ENCODE measurements at places on chromosomes 7 and 10.

DNA sequence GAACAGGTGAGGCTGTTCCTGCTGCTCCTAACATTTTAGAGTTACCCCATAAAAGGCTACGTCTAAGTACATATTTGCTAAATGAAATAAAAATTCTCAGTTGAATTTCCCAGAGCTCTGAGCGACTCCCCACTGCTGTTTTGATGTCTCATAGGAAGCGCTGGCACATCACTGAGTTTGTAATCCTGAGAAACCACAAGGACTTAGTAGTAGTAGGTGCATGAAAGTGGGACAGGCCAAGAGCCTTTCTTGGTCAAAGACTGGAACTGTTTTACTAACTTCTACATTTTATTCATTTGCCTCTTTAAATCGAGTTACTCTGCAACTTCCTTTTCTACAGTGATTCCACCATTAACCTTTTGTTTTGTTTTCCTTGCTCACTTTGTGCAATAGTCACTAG, 85.9 kb downstream of the XPNPEP1 start:
- no peak for DNase-seq

DNA sequence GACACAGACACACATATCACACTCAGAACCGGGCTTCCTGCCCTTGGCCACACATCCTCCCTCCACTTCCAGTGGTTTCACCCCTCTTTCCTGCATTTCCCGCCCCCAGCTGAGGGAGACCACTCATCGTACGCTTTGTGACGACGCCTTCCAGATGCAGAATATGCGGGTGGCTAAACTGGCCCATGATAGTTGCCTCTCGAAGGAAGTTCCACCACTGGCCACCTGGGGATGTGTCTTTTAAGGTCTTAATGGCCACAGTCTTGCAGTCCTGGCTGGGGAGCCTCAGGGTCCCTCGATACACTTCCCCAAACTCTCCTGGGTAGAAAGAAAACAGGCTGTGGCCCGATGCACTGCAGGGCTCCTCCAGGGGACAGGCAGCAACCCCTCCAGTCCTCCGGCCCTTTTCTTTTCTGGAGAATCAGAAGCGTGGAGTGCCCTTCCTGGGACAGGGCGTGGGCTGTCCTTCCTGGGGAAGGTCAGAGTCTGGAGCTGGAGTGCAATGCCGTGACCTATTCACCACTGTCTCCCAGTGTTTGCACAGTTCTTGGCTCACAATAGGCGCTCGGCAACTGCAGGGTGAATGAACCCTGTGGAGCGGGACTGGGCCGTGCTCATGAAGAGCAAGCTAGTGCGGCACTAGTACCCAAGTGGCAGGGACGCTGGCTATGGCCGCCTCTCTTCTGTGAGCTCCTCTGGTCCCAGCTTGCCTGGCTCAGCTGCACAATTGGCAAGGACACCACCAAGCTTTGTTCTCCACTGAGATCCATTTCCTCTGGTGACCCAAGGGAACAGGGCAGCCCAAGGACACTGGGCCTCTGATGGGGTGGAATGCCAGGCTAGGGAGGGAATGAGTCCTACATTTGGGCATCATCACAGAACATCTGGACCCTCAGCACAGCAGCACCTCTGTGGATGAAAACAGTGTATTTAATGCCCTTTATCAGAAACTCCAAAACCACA, 13.2 kb downstream of the EPHA1 start:
- DNase-seq: no peak

DNA sequence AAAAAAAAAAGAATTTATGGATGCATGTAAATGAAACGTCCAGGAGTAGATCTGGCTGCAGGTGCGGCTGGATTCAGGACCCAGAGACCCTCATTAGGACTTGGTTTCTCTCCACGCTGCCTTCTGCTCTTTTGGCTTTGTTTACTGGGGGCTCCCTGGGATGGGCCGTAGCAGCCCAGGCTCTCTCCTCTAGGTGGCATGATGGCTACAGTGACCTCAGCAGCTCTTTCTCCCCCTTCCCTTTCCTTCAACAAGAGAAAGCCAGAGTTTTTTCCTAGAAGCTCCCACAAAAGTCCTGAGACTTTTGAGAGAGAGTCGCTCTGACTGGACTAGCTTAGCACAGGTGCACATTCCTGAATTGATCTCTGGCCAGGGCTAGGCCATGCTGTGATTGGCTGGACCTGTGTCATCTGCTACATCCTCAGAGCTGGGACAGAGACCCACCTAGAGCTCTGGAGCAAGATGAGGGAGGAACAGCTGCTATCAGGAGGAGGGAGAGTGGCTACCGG, 67.8 kb upstream of the PDCD4 start:
- DNase-seq: peak; percentile 61

DNA sequence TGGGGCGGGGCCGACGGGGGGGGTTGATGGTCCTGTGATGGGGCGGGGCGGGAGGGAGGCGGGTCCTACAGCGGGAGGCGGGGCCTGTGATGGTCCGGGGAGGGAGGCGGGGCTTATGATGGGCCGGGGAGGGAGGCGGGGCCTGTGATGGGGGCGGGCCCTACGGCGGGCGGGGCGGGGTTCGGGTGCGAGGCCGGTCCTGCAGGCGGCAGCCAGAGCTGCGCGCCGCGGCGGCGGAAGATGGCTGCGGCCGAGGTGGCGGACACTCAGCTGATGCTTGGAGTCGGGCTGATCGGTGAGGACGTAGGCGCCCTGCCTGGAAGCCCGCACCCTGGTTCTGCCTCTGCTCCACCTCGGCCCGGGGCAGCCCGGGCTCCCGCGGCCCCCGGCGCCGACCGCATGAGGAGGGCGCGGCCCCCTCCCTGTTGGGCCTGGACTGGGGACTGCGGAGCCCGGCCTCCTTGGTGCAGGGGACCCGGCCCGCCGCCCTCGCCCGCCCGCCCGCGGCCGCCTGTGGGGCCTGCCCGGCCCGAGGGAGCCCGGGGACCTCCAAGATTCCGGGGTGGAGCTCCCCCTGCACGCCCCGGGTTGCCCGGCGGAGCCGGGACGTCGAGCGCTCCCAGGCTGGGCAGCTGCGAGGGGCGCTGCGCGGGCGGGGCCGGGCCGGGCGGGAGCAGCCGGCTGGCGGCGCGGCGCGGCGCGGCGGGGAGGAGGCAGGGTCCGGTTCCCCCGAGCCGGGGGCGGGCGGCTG, at the start of gene DENND10:
Gene DENND10, plus strand, starts transcription at position 211 of the 751 bp plus-strand sequence. Its CDS starts 30 bp downstream, at position 241.
- peak; percentile 73 for DNase-seq

- peak; percentile 52 for DNase-seq
Measured at GRCh38 chr7:94423863-94424735, 29.4 kb downstream of the COL1A2 start.

GRCh38 chr7:158244430-158244829, 343.2 kb downstream of the PTPRN2 start:
- no peak for DNase-seq

DNA sequence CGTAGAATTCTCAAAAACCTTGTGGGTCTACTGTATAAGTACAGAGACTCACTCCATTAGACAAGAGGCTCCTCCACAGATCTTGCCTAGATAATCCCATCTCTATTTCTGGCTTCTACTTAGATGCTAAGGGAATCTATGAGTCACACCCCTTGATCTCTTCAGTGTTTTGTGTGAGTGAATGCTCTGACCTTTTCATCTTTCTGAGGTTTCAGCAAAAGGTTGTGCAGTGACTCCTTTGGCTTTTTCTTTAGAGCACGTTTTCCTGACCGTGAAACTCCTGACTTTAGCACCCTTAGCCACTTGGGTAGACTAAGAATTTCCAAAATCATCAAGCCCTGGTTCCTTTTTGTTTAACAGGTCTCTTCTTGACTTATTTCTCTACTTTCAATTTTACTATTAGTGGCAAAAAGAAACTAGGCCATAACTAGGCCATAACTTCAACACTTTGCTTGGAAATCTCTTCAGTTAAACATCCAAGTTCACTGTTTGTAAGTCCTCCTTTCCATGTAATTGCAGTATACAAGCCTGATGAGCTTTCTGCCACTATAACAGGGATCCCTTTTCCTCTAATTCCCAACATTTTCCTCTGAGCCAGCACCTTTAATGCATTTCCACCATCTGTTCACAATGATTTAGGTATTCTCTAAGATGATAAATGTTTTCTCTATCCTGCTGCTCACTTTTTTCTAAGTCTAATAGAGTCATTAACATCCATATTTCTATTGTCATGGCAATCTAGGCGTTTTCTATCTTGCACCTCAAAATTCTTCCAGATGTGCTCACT, 19.4 kb downstream of the COPG2 start:
- no peak for DNase-seq

DNA sequence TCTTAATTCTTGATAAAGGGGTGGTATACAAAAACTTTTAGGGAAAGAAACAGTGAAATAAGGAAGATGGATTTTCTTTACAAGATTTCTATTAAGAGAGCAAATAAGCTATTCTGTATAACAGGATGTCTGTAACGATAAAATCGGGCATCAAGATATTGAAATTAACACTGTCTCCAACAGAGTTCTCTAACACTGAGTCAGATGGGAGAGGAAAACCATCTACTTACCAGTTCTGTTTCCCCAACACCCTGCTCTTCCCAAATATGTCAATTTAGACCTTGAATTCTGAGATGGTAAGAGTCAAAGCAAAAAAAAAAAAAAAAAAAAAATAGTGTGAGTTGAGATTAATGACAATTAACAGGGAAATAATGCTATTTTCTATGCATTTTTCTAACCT, 23.0 kb downstream of the SMURF1 start:
- no peak for DNase-seq

DNA sequence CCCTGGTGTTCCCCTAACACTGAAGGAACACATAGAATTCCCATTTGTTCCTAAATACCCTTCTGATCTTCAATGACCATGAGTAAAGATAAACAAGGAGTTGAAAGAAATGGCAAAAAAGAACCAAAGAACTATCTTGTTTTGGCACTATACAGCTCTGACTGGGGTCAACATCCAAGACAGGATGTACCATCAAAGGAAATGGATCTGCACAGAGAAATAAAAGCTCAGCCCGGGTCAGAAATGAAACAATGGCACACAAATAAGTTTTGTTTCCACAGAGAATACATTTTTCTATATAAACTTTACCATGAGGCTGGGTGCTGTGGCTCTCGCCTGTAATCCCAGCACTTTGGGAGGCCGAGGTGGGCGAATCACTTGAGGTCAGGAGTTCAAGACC, 18.0 kb upstream of the USP54 start:
- DNase-seq: no peak

DNA sequence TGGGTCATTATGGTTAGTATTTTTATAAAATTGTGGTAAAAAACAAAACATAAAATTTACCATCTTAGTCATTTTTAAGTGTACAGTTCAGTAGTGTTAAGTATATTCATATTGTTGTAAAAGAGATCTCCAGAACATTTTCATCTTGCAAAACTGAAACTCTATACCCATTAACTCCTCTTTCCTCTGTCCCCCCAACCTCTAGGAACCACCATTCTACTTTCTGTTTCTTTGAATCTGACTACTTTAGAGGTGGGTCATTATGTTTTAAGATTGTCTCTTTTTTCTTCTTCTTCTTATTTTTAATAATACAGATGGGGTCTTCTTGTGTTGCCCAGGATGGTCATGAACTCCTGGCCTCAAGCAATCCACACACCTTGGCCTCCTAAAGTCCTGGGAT, 84.1 kb downstream of the DOCK4 start:
- DNase-seq: no peak

DNA sequence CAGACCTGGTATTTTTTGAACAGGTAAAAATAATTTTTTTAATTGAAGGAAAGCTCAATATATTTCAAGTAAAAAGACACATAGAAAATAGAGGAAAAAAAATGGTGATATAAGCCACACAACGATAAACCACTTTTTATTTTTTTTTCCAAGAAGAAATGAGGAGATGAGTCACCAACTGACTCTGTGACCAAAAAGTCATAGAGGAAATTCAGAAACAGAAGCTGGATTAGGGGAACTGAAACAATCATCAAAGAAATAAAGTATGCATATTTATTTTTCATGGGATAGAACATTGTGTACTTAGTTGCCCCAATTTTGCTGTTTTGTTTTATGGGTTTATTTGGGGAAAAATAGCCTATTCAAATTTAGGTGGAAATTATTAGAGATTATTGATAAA, 176.8 kb upstream of the AGR3 start:
- no peak for DNase-seq

DNA sequence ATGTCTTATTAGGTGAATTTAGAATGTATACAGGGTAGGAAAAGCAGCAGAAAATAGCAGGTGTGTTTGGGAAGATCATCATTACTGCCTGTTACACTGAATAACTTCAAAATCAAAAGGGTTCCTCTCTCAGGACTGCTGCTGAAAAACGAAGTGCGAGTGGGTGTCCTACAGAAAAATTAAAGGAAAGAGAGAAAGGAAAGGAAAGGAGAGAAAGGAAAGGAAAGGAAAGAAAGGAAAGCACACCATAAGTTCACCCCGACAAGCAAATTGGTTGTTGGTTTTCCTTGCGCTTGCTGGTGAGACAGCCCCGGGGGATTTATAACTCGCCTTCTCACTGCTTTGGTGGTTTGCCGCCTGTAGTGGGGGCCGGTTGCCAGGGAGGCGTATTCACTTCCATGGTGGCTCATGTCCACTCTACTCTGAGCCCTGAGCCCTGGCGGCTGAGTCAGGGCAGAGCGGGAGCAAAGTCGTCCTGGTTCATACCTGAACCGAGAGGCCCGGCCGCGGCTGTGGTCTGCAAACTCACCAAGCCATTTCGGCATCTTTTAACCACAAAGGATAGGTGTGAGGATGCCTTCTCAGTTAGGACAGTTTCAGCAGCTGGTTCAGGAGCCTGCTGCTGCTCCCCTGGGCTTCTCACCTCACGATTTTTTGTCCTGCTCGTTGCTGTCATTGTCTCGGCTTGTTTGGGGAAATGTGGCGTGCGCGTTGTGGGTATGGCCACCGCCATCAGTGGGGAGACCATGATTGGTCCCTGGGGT, 26.1 kb downstream of the INPP5A start:
- DNase-seq: no peak

Measured in MCF 10A (cell line).